HL-60 (cell line): ENCODE measurements at places on chromosomes 3 and 15.

GRCh38 chr3:28151608-28152228, 89.7 kb upstream of the CMC1 start:
- DNase-seq, result no peak

DNA sequence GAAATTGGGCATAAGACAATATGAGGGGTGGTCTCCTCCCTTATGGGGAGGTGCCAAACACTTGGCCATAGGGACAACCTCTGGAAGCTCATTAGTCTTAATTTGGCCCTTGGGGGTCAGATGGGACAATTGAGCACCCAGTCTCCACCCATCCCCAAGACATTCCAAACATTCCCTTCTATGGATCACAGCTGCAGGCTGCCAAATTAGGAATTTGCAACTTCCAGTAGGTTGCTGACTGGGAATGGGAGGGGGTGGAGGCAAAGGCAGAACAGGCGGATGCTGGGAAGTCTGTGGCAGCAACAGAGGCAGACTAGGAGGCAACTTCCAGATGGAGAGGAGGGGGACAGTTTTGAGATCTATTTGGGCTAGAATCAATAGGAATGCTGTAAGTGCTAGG, 1.4 kb upstream of the PDHB start:
- no peak for DNase-seq

GRCh38 chr3:94374439-94375161, 311.7 kb downstream of the NSUN3 start:
- DNase-seq, result no peak

- DNase-seq, result no peak
Observed at GRCh38 chr15:76251717-76252116, 59.6 kb downstream of the ETFA start.

DNA sequence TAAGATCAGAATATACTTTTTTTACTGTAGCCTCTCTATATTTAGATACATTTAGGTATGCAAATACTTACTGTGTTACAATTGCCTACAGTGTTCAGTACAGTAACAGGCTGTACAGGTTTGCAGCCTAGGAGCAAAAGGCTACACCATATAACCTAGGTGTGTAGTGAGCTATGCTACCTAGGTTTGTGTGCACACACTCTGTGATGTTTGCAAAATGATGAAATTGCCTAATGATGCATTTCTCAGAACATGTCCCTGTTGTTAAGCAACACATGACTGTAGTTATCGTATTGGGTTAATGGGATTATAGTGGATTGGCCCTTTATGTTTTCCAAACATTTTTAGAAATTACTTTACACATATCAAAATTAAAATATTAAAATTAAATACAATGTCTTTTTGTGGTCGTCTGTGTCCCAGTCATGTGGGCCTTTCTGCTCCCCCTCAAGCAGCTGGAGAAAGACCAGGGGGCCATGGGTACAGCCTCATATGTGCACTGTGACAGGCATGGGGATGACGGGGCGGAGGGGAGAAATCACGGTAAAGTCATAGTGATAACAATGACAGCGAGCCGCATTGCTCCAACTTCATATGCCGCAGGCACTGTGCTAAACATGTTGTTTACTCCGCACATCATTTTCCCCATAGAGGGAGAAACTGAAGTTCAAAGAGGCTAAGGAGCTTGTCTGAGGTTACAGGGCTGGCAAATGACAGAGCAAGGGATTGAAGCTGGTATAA, 27.4 kb upstream of the PLA2G4E start:
- DNase-seq, result no peak

DNA sequence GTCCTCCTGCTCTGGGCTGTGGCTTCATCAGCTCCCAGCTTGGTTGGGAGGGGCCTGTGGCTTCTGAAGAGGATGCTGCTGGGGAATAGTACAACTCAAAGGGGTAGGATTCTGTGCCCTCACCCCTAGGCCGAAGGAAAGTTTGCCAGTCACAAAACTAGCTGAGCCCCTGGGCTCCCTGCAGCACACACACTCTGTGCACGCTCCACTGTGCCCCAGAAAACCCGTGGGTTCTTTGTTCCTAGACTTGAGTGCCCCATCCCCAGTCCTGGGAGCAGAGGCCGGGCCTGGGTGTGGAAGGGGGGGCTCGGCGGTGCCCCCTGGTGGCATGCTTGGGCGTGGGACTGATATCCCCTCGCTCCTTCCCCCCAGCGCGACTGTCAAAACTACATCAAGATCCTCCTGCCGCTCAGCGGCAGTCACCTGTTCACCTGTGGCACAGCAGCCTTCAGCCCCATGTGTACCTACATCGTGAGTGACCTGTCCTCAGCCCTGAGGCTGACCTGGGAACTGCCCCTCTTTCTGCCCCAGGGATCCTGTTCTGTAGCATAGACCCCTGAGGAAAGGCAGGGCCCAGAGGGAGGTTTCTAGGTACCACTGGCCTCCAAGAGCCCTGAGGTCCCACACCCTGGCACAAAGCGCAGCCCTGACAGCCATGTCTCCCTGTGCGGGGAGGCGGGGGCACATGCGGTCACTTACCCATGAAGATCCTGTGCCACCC, 14.2 kb downstream of the CIB1 start:
- DNase-seq, result no peak

DNA sequence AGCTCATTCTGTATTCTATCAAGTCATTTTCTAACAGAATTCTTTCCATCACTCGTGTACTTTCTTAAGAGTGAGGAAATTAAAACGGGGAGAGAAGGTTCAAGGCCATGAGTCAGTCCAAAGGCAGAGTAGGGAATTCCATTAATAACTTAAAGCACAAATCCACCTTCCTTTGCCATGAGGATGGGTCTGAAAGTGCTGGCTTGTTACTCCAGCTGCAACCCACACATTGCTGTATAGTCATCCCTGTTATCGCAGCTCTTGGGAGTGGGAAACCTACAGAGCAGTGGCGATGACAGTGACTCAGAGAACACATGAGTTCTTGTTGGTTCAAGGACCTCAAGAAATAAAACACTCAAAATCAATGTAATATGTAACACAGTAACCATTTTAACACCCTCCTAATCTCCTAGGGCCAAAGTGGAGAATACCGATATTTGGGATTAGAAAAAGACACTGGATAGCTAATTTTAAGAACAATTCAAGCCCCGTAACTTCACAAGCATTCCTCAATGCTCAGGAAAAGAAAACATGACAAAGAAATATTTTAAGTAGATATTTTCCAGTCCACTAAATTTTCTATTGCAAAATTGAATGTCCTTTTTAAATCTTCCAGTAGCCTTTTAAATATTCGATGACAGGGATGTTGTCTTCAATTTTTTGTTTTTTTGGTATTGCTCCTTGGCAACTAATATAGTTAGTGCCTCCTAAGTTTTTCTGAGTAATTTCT, 179.9 kb upstream of the THBS1 start:
- DNase-seq, result no peak

GRCh38 chr3:82355228-82355627, 593.8 kb upstream of the GBE1 start:
- DNase-seq, result no peak

GRCh38 chr15:83163032-83163431, 44.6 kb downstream of the HDGFL3 start:
- peak; percentile 16 for DNase-seq

DNA sequence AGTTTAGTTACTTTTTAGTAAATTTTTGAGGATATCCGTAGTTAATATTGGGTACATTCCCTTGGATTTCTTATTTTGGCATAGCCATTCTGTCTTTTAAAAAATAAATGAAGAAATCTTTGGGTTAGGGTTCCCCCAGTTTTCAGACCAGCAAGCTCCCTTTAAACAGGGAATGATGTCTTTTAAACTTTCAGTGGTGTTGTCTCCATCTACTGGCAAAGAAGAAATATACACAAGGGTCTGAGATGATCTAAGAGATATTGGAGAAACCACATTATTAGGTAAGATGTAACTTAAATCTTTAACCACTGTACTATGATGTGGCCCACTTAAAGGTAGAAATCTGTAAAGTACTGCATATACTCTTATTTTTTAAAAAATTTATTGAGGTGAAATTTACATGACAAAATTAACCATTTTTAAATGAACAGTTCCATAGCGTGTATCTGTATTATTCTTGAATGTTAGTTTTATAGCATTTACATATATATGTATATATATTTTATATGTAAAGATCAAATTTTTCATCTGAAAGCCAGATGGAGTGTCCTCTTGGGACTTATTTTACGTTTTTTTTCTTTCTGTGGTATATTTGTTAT, 35.1 kb upstream of the EIF3J start:
- DNase-seq, result peak; percentile 15

GRCh38 chr3:170162630-170163029, 18.9 kb downstream of the PHC3 start:
- DNase-seq, result no peak

- DNase-seq, result no peak
Observed at GRCh38 chr15:29731865-29732264, 90.4 kb downstream of the TJP1 start.

DNA sequence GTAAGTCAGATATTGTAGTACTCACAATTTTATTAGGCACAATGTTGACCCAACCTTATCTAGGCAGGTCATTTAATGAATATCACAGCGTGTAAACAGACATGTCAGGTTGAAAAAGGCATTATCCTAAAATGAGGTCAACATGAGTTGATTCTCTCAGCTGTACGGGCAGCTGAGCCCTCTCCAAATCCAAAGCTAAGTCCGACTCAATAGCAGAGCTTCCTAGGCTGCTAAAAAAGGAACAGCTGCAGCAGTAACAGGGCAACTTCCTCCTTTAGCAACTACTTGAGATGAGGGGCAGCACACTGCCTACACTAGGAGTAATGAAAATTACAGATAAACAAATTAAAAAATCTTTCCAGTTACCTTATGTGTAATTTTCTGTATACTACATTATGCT, 189.2 kb downstream of the CADM2 start:
- DNase-seq, result no peak

- DNase-seq, result no peak
Observed at GRCh38 chr15:30941520-30941919, 37.8 kb downstream of the FAN1 start.

GRCh38 chr3:152195206-152195605, 73.5 kb upstream of the MBNL1 start:
- DNase-seq, result no peak

DNA sequence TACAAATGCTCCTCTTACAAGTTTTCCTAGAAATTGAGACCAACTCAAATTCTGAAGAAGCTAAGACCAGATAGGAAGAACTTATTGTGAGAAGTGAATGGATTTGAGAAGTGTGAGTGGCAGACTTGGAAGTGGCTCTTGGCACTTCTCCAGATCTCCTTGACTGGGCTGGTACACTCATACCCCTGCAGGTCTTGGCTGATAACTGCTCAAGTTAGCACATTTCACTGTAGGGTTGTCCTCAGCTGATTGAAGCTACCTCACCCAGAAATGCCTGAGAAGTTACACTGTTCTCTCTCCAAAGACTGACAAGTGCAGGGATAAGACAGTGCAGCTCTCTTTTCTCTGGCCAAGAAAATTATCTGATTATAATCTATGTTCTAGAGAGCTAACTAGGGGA, 16.5 kb upstream of the CLDN1 start:
- DNase-seq, result no peak

- DNase-seq, result no peak
Observed at GRCh38 chr15:51849860-51850259, 20.4 kb downstream of the TMOD3 start.

GRCh38 chr15:76065245-76065644, 5.5 kb downstream of the TMEM266 start:
- DNase-seq, result peak; percentile 65

DNA sequence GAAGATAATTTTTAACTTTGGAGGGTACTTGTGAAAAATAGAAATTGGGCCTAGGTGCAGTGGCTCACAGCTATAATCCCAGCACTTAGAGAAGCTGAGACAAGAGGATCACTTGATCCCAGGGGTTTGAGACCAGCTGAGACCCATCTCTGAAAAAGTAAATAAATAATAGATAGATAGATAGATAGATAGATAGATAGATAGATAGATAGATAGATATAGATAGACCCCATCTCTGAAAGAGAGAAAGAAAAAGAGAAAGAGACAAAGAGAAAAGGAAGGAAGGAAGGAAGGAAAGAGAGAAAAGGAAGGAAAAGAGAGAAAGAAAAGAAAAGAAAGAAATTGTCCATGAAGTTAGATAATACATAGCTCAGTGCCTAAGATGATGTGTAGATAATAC, 35.5 kb downstream of the MRPS25 start:
- no peak for DNase-seq

DNA sequence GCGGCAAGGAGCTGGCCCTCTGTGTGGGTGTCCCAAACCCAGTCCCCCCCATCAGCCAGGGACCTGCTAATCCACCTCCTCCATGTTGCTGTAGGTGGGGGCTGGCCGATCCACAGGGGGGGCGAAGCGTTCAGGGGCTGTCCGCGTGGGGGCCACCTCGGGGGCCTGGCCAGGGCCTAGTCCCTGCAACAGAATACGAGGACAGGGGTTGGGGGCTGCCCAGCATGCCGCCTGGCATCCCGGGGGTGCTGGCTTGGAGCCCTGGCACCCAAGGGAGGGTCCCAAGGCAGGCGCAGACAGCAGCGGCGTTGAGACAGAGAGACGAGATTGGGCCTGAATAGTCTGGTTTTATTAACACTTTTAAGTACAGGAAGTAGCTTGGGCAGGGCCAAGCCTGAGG, 3.8 kb upstream of the QARS1 start:
- no peak for DNase-seq

- no peak for DNase-seq
Observed at GRCh38 chr3:171407759-171408158, 52.4 kb downstream of the TNIK start.

GRCh38 chr15:77516076-77516475, 95.4 kb downstream of the HMG20A start:
- no peak for DNase-seq

- no peak for DNase-seq
Observed at GRCh38 chr15:40501487-40501886, 30.7 kb downstream of the CHST14 start.

- no peak for DNase-seq
Observed at GRCh38 chr3:115469649-115470048, 153.7 kb upstream of the GAP43 start.

- no peak for DNase-seq
Observed at GRCh38 chr3:52845157-52845556, 10.3 kb upstream of the MUSTN1 start.

DNA sequence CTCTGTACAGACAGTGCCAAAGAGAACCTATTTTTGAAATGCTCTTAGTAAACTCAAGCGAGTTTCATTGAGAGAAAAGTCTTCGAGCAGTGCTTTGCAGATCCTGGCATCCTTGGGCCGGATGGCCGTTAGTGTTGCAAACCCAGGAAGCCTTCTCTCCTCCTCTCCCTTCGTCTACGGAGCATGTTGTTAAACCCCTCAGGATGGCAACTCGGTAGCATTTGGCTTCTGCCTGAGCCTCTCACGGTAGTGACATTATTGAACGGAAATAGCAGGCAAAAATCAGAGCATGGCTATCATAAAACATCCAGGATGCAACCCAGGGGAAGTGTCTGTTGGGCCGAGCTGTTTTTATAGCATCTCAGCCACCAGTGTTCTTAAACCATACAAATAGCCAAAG, 6.7 kb upstream of the SEC13 start:
- DNase-seq, result no peak

GRCh38 chr15:66800584-66801235, 98.7 kb downstream of the SMAD6 start:
- DNase-seq, result no peak

- DNase-seq, result no peak
Observed at GRCh38 chr15:25805031-25805430, 58.1 kb downstream of the ATP10A start.

GRCh38 chr3:55617385-55617784, 130.3 kb upstream of the WNT5A start:
- no peak for DNase-seq

- no peak for DNase-seq
Observed at GRCh38 chr3:126907557-126907956, 75.4 kb upstream of the PLXNA1 start.

GRCh38 chr3:150249779-150250470, 158.2 kb upstream of the TSC22D2 start:
- DNase-seq, result no peak

GRCh38 chr15:31067890-31068603, 33.5 kb downstream of the TRPM1 start:
- DNase-seq, result no peak
